ENCODE measurements at places on chromosomes 11 and 22.

- DNase-seq, result no peak
Measured at GRCh38 chr11:85712953-85713352, 27.0 kb upstream of the CCDC89 start.

DNA sequence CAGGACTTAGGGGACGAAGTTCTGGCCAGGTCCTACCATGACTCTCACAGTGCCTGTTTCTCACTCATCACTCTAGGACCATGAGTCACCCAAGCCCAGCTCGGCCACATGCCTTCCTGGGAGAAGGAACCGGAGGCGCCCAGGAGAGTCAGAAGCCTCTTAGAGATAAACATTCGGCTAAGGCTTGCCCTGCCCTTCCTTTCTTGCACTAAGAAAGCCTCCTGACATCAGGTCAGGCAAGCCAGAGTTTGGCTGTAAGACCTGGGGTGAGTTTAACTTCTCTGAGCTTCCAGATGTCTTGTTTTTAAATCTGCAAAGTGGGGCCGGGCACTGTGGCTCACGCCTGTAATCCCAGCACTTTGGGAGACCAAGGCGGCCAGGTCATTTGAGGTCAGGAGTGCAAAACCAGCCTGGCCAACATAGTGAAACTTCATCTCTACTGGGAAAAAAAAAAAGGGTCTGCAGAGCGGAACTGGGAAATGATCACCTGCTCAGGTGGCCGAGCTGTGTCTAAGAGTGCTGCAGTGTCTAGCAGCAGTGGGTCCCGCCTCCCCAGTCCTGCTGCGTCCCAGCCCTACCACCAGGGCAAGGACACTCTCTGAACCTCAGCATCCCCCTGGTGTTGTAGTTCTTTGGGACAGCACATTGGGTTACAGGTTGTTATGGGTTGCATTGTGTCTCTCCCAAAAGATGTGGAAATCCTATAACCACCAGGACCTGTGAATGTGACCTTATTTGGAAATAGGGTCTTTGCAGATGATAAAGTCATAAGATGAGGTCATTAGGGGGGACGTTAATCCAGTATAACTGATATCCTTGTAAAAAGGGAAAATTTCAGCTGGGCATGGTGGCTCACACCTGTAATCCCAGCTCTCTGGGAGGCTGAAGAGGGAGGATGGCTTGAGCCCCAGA, 1.8 kb upstream of the CARS1 start:
- no peak for DNase-seq

GRCh38 chr22:30324014-30324730, 2.6 kb downstream of the TBC1D10A start:
- DNase-seq, result peak; percentile 56

DNA sequence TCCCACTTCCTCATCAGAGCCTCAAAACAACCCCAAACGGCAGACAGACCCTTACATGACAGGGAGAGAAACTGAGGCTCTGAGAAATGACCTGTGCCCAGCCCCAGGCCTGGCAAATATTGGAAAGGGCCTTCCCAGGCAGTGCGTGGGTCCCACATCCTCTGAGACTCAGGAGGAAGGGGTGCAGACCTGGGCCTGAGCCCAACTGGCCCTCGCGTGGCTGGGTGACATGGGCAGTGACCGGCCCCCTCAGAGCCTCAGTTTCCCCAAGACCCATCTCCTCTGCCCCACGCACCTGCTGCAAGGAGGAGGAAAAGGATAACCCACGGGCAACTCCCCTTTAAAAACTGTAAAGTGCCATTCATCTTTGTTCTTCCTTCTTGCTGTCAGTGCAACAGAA, 35.6 kb downstream of the ELFN2 start:
- no peak for DNase-seq

DNA sequence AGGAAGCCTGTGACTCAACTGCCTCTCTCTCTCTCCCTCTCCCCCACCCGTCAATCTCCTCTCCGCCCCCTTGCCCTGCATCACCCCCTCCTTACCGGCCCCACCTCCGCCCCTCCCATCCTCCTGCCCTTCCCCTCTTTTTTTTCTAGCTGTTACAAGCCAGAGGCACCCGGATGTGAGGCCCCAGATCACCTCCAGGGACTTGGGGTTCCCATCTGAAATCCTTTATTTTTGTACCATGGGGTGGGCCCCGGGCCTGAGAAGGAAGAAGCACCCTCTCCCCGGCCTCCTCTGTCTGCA, 10.8 kb downstream of the KCTD17 start:
- no peak for DNase-seq

DNA sequence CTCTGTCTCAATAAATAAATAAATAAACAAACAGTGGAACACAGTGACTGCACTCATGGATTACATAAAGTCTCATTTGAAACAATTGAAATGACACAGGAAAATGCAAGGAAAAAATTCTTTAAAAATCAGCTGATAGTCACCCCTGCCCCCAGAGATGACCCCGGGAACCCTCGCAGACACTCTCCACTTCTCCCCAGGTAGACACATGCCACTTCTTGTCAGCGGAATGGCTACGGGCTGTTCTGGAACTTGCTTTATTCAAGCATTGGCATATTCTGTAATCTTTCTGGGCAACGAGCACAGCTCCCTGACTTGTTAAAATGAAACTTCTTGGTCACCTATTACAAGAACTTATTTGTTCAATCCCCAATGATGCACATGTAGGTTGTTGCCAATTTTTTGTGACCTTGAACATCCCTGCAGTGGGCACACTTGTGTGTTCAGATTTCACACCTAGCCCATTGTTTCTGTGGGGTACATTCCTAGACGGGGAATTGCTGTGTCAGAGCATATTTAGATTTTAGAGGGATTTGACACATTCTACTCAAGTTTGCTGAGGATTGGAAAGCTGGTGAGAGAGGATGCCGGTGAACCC, 32.8 kb downstream of the MYEOV start:
- DNase-seq, result no peak

GRCh38 chr11:9799886-9800285, 136.0 kb downstream of the SWAP70 start:
- no peak for DNase-seq

DNA sequence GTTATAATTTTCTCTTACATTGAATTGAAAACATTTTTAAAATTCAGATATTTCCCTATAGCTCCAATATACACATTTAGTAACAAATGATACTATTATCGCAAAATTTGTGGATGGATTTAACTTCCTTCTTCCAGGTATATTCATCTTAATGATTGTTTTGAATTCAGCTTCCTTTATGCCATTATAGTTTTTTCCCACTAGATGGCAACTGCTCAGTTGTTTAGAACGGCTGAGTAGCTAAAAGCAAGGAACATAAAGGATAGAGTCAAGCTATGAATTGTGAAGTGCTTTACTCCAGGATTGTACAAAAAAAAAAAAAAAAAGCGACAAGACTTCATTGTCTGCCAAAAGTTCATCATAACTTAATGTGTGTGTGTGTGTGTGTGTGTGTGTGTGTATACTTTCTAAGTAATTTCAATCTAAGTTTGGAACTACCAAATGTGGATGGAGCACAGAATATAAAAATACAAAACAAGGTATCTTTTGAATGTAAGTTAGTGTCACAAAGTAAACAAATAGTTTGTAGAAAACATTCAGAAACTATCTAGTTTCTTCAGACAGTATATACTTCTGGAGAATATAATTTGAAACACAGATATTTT, 846.4 kb downstream of the DLG2 start:
- no peak for DNase-seq

GRCh38 chr11:130451231-130452019, 3.0 kb downstream of the ADAMTS15 start:
- no peak for DNase-seq

DNA sequence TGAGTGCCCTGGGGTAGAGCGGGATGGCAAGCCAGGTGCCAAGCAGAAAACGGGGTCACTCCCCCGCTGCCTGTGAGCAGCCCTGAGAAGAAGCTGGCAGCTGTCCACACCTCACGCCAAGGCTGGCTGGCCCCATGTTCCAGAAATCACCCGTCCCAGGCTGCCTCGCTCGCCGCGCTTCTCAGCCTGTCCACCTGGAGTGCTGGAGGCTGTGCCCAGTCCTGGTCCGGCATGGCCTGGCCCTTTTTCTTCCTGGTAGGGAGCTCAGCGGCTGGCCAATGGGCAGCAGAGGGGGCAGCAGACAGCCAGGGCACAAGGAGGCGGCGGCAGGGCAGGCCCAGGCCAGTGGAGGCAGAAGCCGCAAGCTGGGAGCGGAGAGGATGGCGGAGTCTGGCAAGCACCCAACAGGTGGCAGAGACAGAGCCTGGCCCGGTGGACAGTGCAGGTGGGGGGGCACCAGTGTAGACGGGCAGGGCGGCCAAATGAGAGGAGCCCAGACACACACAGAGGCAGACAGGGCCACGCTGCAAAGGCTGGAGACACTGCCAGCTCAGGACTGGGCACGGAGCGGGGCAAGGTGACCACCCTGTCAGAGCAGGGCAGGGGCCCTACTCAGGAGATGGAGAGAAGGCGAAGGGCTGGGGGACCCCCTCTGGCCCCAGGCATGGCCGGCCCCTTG, 37.2 kb upstream of the TH start:
- DNase-seq, result no peak

- DNase-seq, result no peak
Measured at GRCh38 chr11:107385361-107385981, 72.2 kb downstream of the CWF19L2 start.

- DNase-seq, result peak; percentile 18
Measured at GRCh38 chr22:33579448-33580093, 340.7 kb downstream of the LARGE1 start.

GRCh38 chr11:65912845-65913244, 6.0 kb downstream of the C11orf68 start:
- DNase-seq, result no peak

- DNase-seq, result no peak
Measured at GRCh38 chr11:112103446-112103845, 16.8 kb downstream of the SDHD start.

GRCh38 chr11:662689-663274, 25.7 kb downstream of the DRD4 start:
- DNase-seq, result peak; percentile 49

GRCh38 chr11:7540830-7541555, 27.2 kb downstream of the PPFIBP2 start:
- no peak for DNase-seq

GRCh38 chr11:84384731-84385130, 1098.6 kb upstream of the CCDC90B start:
- peak; percentile 22 for DNase-seq

GRCh38 chr22:38839686-38840085, 4.1 kb downstream of the NPTXR start:
- DNase-seq, result no peak

Measured in CD4-positive, alpha-beta T cell treated with Interleukin-17A for 1 hour (primary cell).